ENCODE measurements at places on chromosomes 6 and 20.

DNA sequence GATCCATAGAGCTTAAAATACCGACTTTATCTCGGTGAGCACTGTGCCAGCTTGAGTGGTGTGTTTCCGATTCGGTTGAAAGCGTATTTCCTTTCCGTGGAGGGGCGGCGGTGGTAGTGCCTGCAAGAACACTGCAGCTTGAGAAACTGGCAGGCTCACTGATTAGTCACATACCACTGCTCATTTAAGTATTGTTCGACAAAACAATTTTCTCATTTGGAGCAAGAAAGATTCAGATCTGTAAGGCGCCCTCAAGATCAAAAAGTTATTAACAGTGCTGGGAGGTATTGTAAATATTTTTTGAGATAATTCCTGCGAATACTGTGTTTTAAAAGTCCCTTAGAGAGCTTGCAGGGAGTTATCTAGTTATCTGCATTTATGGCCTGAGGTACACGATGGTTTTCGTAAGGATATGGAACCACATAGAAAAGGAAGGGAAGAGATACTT, 1.3 kb downstream of the MAPK14 start:
- no peak for DNase-seq

- no peak for DNase-seq
Observed at GRCh38 chr6:1820165-1820564, 210.4 kb downstream of the FOXC1 start.

GRCh38 chr6:108421366-108421765, 126.5 kb downstream of the AFG1L start:
- no peak for DNase-seq

GRCh38 chr6:3756546-3756945, 5.0 kb upstream of the PXDC1 start:
- no peak for DNase-seq

GRCh38 chr6:132607544-132608233, 16.4 kb downstream of the TAAR2 start:
- no peak for DNase-seq

- no peak for DNase-seq
Observed at GRCh38 chr6:52115145-52115741, 27.8 kb upstream of the PKHD1 start.

DNA sequence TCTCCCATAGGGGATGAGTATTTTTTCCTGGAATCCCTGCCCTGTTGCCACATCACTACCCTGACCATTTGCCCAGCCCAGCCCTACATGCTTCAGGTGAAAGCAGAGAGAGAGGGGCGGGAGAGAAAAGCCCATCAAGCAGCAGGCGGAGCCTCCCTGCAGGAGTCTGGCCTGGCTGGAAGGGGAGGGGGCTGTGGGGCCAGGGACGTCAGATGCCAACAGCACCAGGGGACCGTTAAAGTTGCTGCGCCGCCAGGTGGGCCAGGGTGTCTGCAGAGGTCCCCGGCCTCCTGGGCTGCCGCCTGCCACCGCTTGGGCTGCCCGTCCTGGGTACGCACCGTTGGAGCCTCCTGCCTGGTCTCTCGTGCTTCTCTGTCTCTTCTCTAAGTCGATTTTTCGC, 757 bp upstream of the R3HDML start:
- no peak for DNase-seq

GRCh38 chr20:62010551-62011402, 54.9 kb downstream of the TAF4 start:
- DNase-seq: no peak

- DNase-seq: no peak
Observed at GRCh38 chr20:42274986-42275385, 656.8 kb upstream of the CHD6 start.

DNA sequence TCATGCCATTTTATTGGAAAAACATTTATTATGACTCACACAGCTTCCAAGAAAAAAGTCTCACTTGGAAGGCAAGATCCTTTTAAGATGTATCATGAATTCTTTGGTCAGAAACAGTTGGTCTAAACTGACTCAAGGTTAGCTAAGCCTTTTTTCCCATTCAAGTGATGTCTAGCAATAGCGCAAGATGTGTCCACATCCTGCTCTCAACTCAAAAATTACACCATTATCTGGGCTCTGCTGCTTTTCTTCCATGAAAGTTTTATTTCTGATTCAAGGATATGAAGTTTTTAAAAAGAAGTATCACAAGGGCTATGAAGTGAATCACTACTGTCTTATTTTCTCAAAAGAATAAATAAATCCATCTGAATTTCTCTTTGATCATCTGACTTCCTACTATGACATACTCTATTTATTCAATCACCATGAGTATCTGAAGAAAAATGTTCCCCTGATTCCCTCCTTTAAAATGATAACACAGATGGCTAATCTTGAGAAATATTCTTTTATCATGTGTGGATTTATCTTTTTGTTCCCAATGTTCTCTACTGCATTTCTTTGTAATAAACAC, 139.2 kb downstream of the AHI1 start:
- DNase-seq: no peak

- DNase-seq: no peak
Observed at GRCh38 chr6:123635144-123635543, 1.6 kb downstream of the TRDN start.

- DNase-seq: no peak
Observed at GRCh38 chr6:125985979-125986300, 400 bp upstream of the TRMT11 start.

DNA sequence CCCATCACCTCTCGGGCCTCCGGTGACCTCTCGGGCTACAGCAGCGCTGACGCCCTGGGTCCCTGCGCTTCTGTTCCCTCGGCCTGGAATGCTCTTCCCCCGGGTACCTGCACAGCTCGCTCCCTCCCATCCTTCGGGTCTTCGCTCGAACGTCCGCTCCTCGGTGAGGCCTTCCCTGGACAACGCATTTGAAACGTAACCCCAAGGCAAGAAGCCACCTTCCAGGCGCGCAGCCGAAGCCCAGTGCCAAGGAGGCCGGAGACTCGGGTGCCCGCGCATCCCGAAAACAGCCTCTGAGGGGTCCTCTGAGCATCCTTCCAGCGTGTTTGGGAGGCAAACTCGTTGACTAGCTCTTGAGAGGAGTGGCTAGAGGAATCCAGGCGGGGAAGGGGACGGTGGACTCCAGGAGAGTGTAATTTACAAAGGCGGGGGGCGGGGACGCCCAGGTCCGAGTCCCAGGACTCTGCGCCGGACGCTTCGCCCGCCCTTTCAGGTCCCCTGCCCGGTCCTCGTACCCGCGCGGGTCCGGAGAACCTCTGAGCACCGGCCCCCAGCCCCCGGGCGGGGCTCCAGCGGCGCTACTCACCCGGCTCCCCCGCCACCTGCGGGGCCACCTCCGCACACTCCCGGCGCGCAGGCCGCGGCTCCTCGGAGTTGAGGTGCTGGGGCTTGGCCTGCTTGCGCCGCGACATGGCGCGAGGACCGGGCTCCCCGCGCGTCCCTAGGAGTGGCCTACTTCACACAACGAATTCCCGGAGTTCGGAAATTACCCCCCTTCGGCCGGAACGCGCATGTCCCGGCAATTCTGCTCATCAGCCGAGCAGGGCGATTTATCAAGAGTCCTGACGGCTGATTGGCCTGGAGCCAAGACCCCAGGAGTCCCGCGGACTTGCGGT, 86.8 kb downstream of the ZFP64 start:
- no peak for DNase-seq

- DNase-seq: no peak
Observed at GRCh38 chr6:80325742-80326141, 219.3 kb downstream of the BCKDHB start.

GRCh38 chr6:159062564-159062945, 17.8 kb upstream of the TAGAP start:
- DNase-seq: no peak

GRCh38 chr20:17227669-17228623, 1.1 kb downstream of the PCSK2 start:
- no peak for DNase-seq

- DNase-seq: no peak
Observed at GRCh38 chr6:35024551-35025054, 116.5 kb downstream of the TCP11 start.

GRCh38 chr6:63634630-63635029, 972 bp upstream of the PHF3 start:
- no peak for DNase-seq

- no peak for DNase-seq
Observed at GRCh38 chr6:36590237-36590636, 3.9 kb upstream of the SRSF3 start.

- no peak for DNase-seq
Observed at GRCh38 chr6:50816115-50816675, 2.5 kb upstream of the TFAP2B start.

DNA sequence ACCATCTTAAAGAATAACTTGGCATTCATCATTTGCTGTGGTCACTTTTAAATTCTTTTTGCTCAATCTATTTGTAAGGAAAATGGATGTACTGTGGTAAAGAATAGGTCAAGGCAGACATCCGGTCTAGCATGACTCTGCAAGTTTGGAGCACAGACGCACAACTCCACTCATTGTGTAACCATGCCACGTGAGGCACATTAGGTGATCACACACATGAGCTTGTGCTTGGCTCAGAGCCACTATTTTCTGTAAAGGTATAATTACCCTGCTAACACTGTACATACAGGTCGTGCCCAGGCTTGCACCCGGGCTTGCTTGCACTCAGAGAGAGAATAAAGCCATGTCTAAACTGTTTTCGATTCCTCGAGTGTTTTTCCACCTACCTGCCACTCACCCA, 1289.1 kb upstream of the ADGRB3 start:
- no peak for DNase-seq

- DNase-seq: no peak
Observed at GRCh38 chr6:505374-505773, 113.8 kb downstream of the IRF4 start.

DNA sequence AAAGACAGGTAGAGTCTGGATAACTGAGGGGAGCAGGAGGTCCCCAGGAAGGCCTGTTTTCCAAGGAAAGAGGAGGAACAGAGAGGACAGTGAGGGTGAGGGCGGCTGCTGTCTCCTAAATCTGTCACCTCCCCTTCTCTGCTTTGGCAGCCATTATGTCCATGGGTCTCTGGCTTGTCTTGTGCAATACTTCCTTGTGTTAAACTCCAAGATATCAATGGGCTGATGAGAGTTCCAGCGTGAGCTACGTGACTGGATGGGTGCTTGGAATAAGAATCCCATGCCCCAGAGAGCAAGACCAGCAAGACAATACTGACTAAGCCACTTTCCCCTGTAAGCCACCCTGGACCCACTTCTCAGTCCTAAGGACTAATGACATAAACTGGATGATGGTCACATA, 26.3 kb upstream of the DNAAF9 start:
- no peak for DNase-seq

GRCh38 chr6:46118836-46119235, 11.0 kb upstream of the ENPP4 start:
- no peak for DNase-seq

GRCh38 chr6:139282684-139283083, 9.1 kb downstream of the TXLNB start:
- DNase-seq: no peak

GRCh38 chr20:64000906-64001305, 20.0 kb downstream of the PRPF6 start:
- DNase-seq: no peak

- DNase-seq: no peak
Observed at GRCh38 chr20:24785141-24786110, 163.6 kb upstream of the CST7 start.

- DNase-seq: no peak
Observed at GRCh38 chr20:20286061-20286460, 81.8 kb upstream of the INSM1 start.

DNA sequence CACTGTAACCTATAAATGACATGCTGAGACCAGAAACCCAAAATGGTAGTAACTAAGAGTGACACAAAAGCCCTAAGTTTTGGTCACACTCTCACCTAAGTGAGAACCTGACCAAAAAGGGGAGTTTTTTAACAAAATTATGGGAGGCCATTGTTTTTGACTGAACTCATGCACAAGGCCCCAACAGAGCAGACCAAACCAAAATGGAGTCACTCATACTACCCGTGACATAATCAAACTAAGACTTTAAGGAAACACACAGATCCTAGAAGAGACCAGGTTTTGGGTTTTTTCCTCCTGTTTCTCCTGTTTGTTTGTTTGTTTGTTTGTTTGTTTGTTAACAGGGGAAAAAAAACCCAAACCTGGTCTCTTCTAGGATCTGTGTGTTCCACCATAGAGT, 49.2 kb upstream of the MRAP2 start:
- DNase-seq: no peak

DNA sequence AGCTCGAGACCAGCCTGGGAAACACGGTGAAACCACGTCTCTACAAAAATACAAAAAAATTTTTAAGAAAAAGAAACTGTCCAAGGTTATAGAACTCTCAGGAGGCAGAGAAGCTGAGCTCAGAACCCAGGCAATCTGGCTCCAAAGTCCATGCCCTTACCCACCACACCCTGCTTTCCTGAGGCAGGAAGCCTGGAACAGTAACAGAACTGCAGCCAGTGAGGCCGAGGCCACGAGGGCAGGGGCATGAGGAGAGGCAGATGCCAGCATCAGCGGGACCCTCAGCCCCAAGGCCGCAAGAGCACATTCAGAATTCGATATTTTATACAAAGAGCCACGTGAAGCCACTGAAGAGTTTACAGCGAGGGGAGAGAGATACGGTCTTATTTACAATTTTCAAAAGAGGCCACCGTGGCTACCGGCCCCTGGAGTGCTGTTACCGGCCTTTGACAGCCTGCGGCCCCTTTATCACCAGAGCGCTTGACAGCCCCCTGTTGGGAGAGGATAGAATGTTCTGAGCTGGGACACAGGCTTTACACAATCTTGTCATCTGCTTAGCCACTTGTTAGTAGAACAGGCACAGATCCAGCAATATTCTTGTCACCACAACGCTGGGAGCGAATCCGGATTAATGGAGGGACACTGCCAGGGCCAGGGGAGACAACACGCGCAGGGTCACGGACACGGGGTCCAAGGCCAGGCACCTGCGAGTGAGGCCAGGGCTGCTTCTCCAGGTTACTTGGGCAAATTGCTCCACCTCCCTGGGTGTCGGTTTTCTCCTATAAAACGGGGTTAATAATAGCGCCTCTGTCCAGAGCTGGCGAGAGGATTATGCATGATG, 5.6 kb downstream of the SPATA2 start:
- no peak for DNase-seq

- DNase-seq: no peak
Observed at GRCh38 chr20:3782597-3782996, 1.3 kb upstream of the SPEF1 start.

- DNase-seq: no peak
Observed at GRCh38 chr20:54047048-54047447, 23.3 kb downstream of the BCAS1 start.

GRCh38 chr6:114096561-114097172, 125.7 kb upstream of the HDAC2 start:
- DNase-seq: no peak

DNA sequence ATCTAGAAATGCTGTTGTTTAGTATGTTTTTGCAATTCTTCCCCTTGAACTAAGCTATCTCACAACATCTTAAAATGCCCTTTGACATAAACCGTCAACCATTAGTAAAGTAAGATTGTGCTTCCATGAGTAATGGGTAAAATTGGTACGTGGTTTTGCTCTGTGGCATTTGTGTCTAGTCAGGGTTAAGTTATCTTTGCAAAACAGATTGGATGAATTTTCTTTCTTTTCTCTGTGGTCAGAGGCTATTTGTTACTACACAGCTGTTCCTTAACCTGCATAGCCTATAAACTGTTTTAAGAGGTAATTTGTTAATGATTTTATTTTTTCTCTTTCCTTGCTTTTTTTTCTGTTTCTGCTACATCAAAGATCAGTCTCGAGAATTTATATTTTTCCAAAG, 75.4 kb downstream of the RPP40 start:
- no peak for DNase-seq
